Stimulated activated CD8-positive, alpha-beta memory T cell treated with anti-CD3 and anti-CD28 coated beads, Interleukin-7, amount 100 ng/mL, for 48 hours (primary cell): ENCODE measurements at places on chromosomes 6 and 20.

DNA sequence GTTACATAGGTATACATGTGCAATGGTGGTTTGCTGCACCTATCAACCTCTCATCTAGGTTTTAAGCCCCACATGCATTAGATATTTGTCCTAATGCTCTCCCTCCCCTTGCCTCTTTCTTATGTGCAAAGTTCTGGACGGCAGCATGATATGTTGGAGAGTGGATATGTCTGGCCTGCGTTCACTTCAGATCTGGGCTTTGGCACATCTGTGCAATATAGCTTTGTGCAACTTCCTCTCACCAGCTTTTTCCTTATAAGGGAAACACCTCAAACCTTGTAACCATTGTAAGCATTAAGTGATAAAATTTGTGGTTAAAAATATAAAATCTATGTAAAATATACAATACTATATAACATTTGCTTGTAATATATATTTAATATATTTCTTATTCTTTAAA is 288.0 kb downstream of the PHACTR1 start:
- no peak for DNase-seq

DNA sequence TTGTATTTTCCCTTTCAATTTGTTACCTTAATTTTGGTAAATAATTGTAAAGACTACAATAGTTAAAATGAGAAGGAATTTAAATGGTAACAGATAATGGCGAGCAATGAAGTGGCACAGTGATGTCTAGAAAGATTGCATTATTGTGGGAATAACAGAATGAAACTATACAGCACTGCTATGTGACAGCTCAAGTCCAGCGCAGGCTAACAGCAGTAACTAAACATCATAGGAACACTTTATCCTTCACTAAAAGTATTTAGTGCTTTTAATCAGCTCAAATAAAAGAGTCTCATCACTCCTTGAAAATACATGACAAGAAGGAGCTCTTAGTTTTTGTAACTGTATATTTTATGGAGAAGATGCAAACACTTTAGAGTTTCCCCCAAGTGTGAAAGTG is 190.8 kb downstream of the TENT5A start:
- DNase-seq, result no peak

GRCh38 chr6:4274382-4275082 is 139.2 kb upstream of the ECI2 start:
- DNase-seq, result no peak

DNA sequence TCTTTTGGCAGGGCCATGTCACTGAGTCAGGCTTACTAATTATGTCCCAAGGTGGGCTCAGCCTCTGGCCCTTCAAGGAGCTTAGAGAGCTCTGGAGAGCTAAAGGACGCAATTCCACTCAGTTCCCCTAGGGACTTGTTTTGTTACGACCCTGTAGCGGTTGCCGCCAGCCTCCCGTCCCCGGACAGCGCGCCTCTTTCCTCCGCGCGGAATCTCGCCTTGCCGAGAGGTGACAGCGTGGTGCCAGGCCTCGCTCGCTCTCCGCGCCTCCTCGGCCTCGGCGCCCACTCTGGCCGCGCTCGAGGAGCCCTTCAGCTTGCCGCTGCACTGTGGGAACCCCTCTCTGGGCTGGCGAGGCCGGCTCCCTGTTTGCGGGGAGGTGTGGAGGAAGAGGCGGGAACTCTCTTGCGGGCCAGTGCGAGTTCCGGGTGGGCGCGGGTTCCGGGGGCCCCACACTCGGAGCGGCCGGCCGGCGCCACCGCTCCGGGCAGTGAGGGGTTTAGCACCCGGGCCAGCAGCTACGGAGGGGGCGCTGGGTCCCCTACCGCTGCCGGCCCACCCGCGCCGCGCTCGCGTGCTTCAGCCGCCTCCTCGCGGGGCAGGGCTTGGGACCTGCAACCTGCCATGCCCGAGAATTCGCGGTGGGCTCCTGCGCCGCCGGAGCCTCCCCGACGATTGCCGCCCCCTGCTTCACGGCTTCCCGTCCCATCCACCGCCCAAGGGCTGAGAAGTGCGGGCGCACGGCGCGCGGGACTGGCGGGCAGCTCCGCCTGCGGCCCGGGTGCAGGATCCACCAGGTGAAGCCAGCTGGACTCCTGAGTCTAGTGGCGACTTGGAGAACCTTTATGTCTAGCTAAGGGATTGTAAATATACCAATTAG is 9.9 kb upstream of the ZNF311 start:
- DNase-seq, result no peak

GRCh38 chr20:58140787-58141425 is 87.5 kb downstream of the ANKRD60 start:
- no peak for DNase-seq

DNA sequence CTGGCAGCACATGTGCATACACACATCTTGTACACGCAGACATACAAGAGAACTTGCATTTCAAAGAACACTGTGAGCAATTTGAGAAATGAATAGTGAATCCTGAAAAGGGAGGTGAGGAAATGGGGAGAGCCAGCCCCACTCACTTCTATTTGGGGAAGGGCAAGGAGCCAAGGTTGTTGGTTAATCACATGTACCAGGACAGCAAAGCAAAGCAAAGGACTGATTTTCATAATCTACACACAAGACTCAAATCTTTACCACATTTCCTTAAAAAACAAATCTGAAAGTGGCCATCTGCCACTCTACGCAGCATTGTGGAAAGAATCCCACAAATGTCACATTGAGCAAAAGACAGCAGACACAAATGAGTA is 35.0 kb upstream of the KIF16B start:
- DNase-seq, result no peak

DNA sequence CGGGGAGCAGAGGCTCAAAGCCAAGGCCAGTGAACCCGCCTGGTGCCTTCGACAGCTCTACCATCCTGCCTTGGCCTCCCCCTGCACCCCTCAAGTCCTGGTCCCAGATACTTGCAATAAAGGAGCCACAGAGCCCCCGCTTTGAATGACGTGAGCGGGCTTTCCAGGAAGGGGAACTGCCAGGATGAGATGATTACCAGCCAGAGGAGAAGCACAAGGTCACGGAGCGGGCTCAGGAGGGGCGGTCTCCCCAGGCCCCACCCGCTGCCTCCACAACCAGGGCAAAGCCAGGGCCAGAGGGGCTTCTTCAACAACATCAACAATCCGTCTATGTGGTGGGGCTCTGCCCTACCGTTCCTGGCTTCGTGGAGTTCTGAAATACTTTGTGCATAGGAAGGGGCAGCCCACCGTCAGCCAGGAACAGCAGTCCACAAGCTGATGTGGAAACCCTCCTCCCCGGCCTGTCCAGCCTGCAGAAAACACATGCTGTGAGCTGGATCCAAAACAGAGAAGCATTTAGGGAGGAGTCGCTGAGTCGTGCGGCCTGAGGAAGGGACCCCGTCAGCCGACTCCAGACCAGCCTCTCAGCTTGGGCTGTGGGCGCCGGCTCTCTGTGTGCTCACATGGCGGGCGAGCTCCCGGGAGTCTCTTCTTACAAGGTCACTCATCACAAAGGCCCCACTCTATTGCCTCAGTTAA is 392.5 kb downstream of the CDH4 start:
- DNase-seq, result no peak

- DNase-seq, result no peak
Measured at GRCh38 chr20:2773812-2774211, 26.6 kb downstream of the CPXM1 start.

DNA sequence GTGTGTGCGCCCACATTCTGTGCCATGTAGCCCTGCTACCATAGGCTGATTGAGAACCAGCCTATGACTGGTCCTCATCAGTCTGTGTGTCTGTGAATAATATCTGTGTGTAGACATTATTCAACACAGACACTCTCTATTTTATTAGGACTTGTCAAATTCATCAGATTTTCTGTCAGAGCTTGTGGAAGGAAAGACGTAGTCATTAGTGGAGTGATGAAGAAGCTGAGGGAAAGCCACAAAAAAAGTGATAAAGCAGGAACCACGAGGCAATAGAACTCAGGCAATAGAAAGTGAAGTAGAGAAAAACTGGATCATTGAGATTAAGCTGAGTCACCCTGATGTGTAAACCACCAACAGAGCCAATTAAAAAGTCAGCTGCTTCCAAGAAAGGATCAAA is 122.2 kb upstream of the MARCKS start:
- DNase-seq, result no peak

- DNase-seq, result no peak
Measured at GRCh38 chr6:93104195-93104817, 315.1 kb downstream of the EPHA7 start.

GRCh38 chr6:170376386-170377043 is 70.0 kb downstream of the FAM120B start:
- no peak for DNase-seq

DNA sequence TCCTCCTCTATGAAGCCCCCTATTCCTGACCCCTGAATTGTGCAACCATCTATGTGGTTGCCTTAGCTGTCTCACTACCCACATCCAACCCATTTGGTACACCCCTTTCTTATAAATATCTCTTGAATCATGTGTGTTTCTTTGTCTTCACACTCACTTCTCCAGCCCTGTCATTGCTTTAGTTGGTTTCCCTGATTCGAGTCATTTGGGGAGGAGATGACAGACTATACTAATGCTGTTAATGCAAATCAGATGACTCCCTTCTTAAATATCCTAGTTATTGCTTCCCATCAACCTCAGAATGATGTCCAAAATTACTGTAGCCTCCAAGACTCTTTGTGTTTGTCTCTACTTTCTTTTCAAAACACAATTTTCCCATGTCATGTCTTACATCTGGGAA is 23.0 kb downstream of the SLC35D3 start:
- DNase-seq, result no peak

DNA sequence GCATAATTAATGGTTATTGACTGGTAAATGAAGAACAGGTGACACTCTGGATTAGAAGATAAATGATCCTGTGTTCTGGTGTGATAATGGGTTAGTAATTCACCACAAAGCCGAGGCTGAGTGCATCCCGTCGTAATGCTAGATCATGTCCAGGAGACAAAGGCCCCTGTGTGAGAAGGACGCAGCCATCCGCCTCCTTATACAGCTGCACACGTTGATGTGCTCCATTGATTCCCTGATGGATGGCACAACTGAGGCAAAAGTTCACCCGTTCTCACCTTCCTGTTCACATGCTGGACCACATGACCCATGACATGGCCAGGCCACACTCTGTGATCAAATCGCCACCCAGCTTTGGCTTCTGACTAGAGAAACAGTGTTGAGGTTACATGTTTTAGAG is 136.1 kb downstream of the FOXC1 start:
- DNase-seq, result no peak

DNA sequence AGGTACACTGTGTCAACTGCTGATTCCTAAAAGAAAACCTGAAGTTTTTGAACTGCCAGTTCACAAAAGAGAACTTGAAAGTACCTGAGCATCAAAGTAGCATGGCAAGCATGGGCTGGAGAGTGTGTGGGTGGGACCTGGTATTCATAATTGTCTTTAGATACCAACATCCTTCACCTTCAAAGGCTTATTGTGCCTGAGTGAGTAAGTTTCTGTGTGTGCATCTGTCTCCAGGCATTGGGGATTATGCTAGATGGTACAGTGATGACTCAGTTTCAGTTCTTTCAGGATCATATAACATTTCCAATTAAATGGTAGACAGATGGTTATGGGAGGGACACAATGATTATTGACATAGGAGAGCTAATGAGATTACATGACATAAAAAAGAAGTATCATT is 238.5 kb downstream of the ZFAND3 start:
- DNase-seq, result peak; percentile 7

DNA sequence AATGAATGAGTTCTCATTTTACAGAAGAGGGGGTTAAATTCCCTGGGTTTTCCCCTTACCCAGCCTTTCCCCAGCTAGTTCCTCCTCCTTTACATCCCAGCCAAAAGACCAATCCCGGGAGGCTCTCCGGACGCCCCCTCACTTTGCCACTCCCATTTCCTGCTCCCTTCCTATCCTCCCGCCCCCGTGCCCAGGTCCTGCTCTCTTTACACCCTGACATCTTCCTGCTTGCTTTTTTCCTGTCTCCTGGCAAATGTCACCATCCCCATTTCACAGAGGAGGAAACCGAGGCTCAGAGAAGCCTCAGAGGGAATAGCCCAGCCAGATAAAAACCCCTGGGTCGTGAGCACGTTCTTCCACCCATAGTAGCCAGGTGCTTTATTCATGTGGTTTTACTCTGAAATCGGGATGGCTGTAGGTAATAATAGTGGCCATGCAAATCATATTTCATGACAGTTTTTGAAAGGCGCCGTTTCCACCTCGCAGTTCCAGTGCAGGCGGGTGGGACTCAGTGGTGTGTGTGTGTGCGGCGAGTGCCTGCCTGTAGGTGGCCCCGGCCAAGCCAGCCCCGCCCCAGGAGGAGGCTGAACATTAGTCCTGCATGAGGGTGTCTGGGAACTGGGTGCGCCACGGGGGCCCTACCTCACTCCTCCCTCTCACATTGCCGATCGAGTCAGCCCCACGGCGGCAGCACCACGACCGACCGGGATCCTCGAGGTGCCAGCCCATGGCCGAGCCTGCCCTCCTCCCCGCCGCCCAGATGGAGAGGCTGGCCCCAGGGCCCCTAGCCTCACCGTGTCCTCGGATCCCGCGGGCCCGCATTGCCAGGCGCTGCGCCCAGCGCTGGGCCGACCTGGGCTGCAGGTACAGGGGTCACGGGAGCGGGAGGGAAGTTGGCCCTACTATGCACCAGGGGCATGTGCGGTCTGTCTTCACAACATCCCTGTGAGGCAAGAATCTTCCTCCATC is at the start of gene ARHGAP40:
Gene ARHGAP40 (plus strand): TSS at position 594 of the 969 bp plus-strand sequence.
- DNase-seq, result peak; percentile 6

DNA sequence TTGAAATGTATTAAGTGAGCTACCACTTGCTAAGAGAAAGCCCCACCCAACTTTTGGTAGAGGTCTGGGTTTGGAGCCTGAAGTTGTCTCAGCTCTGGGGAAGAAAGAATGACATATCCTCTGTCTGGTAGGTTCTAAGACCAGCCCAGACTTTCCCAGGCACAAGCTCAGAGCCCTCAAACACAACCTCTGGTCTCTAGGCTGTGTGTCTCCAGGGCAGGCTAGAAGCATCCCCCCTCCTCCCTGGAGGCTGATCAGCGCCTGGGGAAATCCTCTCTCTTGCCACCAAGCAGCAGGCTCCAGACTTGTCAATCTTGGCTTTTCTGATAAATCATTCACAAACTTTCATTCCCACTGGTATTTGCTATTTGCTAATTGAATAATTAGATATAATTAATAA is 226.5 kb upstream of the CST7 start:
- no peak for DNase-seq

DNA sequence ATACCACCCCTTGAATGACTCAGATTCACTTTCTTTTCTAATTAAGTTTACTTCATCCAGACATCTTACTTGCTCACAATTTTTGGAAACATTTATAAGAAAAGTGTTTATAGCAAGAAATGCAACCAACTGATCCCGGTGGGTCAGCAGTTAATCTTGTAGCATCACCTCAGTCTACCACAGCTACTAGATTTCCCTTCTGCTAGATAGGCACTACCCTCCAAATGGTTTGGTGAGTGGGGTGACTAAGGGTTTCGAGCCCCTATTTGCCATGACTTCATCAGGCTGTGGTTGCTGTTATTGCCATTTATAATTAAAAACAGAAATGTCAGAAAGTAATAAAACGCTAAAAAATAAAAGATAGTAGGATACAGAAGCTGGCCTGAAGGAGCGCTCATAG is 930.1 kb upstream of the GJE1 start:
- DNase-seq, result no peak

DNA sequence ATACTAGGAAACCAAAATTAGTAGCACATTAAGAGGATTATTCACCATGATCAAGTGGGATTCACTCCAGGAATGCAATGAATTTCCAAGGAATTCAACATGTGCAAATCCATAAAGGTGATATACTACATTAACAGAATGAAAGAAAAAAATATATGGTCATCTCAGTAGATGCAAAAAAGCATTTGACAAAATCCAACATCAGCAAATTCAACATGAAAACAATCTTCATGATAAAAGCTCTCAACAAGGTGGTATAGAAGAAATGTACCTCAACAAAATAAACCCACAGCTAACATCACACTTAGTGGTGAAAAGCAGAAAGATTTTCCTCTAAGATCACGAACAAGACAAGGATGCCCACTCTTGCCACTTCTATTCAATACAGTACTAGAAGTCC is 74.4 kb upstream of the PDE10A start:
- DNase-seq, result no peak
